Vagina (tissue), 2 donors: ENCODE measurements at places on chromosomes 4 and X.

DNA sequence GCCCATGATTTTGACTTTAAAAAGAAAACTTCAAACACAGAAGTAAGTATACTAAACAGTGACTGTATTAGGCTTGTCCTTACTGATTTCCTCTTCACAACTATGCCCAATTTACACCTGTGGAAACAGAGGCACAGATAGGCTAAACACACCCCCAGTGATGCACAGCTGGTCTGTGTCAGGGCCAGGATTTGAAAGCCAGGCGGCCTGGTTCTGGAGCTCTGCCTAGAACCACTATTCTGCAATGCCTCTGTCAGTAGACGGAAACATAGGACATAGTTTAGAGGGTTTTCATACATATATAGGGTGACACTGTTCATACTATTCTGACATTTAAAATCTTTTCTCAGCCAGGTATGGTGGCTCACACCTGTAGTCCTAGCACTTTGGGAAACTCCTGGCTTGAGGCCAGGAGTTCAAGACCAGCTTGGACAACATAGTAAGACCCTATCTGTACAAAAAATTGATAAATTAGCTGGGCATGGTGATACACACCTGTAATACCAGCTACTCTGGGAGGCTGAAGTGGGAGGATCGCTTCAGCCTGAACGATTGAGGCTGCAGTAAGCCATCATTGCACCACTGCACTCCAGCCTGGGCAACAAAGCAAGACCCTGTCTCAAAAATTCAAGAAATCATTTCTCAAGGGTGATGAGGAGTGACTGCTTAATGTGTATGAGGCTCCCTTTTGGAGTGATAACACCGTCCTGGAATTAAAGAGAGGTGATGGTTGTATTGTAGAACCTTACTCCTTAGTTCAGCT lies 23.0 kb upstream of the CBR4 start:
- no peak for DNase-seq

DNA sequence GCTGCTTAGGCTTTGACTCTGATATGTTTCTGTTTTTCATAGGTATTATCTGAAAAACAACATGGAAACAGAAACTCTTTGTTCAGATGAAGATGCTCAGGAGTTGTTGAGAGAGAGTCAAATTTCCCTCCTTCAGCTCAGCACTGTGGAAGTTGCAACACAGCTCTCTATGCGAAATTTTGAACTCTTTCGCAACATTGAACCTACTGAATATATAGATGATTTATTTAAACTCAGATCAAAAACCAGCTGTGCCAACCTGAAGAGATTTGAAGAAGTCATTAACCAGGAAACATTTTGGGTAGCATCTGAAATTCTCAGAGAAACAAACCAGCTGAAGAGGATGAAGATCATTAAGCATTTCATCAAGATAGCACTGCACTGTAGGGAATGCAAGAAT lies 238.6 kb downstream of the RAPGEF2 start:
- no peak for DNase-seq

- no peak for DNase-seq
Observed at GRCh38 chr4:160819791-160820190, 1344.0 kb downstream of the FSTL5 start.

GRCh38 chr4:128707864-128708263 lies 101.6 kb upstream of the JADE1 start:
- DNase-seq: no peak

GRCh38 chr4:168269896-168270295 lies 48.7 kb downstream of the DDX60 start:
- DNase-seq: no peak

- no peak for DNase-seq
Observed at GRCh38 chrX:68894513-68895340, 65.9 kb downstream of the EFNB1 start.

GRCh38 chrX:115177932-115178331 lies 11.3 kb upstream of the RBMXL3 start:
- DNase-seq: no peak

GRCh38 chr4:41579526-41579925 lies 41.6 kb downstream of the LIMCH1 start:
- no peak for DNase-seq

DNA sequence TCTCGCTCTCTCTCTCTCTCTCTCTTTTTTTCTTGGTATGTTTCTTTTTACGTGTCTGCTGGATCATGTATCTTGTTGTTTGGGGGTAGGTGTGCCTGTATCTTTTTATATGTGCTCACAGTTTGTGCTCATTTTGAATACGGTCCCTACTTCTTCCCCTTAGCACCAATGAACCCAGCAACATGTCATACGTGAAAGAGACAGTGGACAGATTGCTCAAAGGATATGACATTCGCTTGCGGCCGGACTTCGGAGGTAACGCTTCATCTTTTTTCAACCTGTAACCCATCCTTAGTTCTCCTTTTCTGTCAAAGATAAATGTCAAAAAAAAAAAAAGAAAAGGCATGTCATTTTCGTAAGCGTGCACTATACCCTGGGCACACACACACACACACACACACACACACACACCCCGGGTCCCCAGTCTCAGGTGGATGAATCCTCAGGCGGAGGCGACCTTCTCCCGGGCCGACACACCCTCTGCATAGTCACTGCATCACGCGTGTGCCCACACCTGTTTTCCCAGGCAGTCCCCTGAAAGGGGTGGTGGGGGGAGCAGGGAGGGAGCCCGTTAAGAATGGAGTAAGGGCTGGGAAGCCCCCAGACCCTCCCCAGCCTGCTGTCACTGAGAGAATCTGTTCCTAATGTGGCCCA lies 511 bp downstream of the GABRB1 start:
- no peak for DNase-seq

DNA sequence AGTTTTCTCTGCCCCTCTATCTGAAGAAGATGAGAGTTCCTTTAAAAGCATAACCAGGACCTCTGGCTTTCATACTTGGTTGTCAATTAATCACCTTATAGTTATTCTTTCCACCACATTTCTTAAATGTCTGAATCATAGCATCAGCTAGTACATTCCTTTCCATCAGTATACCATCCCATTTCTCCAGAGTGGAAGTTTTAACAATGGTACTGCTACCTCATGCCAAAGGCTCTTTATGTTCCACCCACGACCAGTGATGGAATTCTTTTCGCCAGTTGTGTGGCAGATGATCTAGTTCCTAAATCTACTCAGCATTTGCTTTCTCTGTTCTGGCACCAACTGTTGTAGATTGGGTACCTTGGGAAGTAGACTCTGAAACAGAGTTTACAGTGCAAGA lies 379.8 kb downstream of the ZNF674 start:
- DNase-seq: no peak

DNA sequence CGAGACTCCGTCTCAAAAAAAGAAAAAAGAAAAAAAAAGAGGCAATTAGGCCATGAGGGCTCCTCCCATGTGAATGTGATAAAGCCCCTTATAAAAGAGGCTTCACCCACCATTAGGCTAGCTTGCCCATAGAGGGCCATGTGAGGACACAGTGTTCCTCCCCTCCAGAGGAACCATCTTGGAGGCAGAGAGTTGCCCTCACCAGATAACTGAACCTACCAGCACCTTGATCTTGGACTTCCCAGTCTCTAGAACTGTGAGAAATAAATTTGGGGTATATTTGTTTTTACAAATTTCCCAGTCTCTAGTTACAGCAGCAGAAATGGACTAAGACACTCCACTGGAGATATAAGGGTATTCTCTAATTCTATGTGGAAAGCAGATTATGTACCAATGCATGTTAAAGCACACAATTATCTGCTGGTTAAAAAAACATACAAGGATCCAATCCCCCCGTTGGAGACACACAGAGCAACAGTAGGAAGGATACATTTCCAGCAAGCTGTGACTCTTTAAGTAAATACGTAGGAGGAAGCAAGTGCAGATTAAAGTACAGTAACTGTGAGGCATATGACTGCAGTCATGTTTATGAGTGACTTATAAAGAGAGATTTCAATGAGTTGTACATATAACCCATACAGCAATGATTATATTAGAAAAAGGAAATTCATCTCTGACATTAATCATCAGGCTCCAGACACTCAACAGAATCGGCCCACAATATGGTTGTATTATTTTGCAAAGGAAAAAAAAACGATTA lies 21.4 kb downstream of the SH3RF1 start:
- DNase-seq: no peak

- no peak for DNase-seq
Observed at GRCh38 chr4:11298451-11298850, 130.2 kb downstream of the HS3ST1 start.

GRCh38 chr4:153973942-153974341 lies 185.1 kb upstream of the SFRP2 start:
- DNase-seq: no peak

- DNase-seq: no peak
Observed at GRCh38 chr4:160082432-160083207, 979.7 kb downstream of the RAPGEF2 start.

- no peak for DNase-seq
Observed at GRCh38 chrX:81957900-81958545, 756.1 kb downstream of the SH3BGRL start.

DNA sequence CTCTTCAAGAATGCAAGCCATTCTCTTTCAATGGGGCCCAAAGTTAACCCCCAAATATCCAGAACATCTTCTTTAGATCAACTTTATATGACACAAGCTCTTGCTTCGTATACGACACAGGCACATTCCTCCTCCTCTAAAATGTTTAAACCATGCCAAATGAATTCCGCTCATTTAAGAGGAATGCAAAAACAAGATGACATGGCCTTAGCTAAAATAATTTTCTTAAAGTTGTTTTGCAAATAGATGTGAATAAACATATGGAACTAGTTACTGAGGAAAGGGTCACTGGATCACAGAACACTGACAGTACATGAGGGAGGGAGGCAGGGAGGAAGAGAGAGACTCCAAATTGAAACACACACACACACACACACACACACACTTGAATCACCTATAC lies 97.4 kb downstream of the RASL11B start:
- DNase-seq: no peak

DNA sequence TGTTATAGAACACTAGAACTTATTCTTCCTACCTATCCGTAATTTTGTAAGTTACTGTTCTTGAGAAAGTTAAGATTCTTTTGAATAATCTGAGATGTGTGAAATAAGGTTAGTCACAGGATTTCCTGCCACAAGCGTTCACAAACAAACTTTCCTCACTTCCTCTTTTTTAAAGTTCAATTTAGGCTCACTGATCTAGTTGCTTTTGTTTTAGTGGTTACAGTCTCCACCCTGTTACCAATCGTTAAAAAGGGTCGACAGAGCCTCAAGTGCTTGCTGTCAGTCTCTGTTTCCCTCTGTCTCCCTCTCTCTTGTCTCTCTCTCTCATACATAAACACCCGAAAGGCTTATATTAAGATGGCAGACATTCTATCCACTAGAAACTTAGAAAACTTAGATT lies 35.9 kb upstream of the STK26 start:
- DNase-seq: no peak

- DNase-seq: no peak
Observed at GRCh38 chr4:54050214-54050904, 14.0 kb downstream of the CHIC2 start.

GRCh38 chrX:108165383-108166111 lies 74.0 kb downstream of the ATG4A start:
- DNase-seq: peak; percentile 72

DNA sequence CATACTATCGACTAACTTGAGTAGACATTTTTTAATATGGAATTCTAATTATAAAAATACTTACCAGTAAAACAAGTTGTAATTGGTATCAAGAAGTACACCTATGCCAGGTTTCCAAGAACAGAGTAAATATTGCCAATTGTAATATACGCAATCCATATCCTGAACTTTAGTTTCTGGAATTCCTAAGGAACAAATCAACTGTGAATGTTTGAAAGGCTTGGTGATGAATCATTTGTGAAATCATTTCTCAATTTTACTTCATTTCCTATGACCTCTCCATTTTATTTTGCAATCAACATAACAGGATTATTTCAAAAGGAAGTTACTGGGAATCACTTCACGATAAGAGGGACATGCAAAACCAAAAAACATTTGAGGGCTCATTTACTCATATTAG lies 3.7 kb downstream of the IL13RA2 start:
- DNase-seq: no peak

- no peak for DNase-seq
Observed at GRCh38 chr4:141971869-141972268, 335.5 kb downstream of the IL15 start.

GRCh38 chrX:1883772-1884171 lies 268.9 kb downstream of the ASMT start:
- no peak for DNase-seq

DNA sequence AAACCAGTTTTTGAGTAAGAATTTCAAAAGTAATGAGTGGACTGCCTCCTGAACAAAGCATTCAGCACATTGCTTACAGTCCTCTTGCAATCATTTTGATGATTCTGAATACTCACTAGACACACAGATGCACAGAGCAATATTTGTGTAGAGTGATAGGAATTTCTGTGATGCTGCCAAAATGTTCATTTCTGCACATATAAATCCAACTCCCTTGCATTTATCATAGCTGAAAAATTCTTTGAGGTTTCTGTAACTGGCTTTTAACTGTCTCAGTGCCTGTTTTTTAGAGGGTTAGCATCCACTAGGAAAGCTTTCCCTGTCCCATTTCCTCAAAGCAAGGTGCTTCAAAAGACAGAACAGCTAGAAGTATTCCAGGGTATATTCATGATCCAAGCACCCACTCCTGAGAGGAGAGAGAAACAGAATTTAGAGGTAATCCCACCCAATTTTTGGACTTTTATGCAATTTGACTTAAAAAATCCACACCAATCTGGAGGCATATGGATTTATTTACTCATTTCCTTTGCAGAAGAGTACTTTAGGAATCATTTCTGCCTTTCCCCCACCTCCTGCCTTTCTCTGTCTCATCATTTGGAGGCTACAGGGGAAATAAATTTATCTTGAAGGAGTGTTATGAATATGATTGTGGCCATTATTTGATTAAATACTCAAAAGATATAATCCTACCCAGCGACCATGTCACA lies 234.5 kb upstream of the SLIT2 start:
- DNase-seq: no peak

- DNase-seq: no peak
Observed at GRCh38 chrX:40343319-40343718, 237.5 kb upstream of the ATP6AP2 start.

DNA sequence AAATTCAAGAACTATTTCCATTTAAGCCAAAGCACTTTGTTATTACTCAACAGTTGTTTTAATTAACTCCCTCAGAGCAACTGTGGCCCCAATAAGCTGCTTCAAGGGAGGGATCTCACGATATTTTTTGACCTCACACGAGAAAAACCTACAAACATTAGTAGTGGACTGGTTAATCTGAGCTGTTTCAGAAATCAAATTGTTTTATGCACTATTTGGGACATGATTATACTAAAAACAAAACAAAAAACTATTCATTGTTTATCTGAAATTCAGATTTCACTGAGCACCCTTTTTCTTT lies 74.3 kb downstream of the DCHS2 start:
- DNase-seq: no peak

- DNase-seq: no peak
Observed at GRCh38 chr4:169245061-169245460, 25.7 kb downstream of the SH3RF1 start.

GRCh38 chr4:38523524-38524448 lies 140.2 kb upstream of the KLF3 start:
- no peak for DNase-seq

DNA sequence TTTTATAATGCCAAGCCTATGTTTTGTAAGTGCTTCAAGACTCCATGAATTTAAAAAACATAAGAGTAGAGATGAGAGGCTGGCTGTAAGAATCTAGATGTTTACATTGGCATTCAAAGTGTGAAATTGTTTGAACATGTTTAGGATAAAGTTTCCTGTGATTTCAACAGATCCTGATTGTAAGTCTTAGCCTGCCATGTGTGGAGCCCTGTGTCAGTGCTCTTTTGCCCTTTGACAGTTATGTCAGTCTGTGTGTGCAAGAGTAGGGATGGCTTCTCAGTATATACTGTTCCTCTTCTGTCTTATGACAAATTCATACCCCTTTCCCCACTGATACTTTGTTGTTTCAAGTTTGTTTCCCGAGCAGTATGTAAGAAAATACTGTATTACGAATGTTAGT lies 68.2 kb downstream of the USP9X start:
- DNase-seq: no peak
